ENCODE measurements at places on chromosomes 13 and 19.

- no peak for DNase-seq
Observed at GRCh38 chr13:91955546-91956355, 557.3 kb downstream of the GPC5 start.

GRCh38 chr13:105035092-105035491, 1500.4 kb downstream of the EFNB2 start:
- DNase-seq, result no peak

DNA sequence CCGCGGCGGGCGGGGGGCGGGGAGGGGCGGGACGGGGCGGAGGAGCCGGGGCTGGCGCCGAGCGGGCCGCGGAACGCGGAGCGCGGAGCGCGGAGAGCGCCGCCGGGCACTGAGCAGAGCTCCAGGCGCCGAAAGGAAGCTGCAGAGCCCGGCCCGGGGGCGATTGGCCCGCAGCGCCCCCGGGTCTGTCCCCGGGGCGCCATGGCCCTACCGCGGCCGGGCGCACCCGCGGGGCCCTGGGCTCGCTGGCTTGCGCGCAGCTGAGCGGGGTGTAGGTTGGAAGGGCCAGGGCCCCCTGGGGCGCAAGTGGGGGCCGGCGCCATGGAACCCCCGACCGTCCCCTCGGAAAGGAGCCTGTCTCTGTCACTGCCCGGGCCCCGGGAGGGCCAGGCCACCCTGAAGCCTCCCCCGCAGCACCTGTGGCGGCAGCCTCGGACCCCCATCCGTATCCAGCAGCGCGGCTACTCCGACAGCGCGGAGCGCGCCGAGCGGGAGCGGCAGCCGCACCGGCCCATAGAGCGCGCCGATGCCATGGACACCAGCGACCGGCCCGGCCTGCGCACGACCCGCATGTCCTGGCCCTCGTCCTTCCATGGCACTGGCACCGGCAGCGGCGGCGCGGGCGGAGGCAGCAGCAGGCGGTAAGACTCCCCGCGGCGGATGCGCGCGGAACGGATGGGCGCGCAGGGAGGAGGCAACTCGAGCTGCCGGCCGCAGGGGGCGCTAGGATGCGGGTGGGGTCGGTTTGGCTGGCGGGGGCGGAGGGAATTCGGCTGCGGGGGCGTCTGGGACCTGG, at the start of gene PDE4A:
Gene PDE4A, plus strand, starts transcription at position 95 of the 796 bp plus-strand sequence. Its CDS starts 227 bp downstream, at position 322.
- DNase-seq, result no peak

DNA sequence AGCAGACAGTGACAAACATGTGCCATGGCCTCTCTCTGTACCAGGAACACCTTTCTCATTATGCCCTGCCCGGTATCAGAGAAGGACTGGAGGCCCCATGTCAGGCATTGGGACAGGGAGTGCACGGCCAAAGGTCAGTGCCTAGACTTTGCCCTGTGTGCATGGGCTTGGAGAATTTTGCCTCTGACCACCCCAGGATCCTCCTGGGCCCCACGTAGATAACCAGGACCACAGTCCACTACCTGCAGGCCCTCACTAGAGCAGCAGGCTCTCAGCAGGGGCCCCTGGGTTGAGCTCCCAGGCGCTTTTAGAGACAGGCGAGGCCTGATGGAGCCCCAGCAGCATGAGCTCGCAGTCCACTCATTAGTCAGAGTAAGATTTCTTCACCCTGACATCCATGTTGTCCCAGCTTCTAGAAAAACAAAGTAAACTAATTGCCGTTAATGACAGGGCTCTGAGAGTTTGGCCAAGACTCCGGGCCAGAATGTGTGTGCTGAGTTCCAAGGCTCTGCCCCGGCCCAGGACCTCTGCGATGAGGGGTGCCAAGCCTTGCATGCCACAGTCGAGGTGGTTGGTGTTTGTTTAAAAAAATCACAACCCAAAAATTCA, 42.7 kb downstream of the CAPN12 start:
- no peak for DNase-seq

- peak; percentile 38 for DNase-seq
Observed at GRCh38 chr13:23321535-23322241, 111.8 kb downstream of the SACS start.

DNA sequence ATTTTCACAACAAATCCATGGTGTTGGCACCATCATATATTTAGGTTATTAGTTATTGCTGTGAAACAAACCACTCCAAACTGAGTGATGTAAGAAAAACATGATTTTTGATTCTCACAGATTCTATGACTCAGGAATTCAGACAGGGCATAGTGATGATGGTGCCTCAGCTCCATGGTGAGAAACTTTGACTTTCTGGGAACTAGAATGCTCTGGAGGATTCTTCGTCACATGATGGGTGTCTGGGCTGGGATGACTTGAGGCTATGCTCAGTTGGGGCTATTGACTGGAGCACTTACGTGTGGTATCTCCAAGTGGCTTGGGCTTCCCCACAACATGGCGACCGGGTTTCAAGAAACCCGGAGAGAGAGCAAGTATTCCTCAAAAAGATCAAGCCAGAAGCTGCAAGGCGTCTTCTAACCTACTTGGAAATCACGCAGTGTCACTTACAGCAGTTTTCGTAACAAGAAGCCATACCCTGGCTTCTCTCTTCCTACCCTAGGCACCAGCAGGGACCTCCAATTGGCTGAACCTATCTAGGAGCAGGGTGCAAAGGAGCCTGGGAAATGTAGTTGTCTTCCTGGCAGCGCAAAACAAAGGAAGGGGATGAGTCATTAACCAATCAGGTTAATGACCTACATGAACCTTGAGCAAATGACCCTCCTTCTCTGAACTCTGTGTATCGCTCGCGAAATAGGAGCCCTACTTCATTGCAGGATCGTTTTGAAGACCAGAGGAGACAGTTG, 22.4 kb downstream of the VAV1 start:
- DNase-seq, result no peak

DNA sequence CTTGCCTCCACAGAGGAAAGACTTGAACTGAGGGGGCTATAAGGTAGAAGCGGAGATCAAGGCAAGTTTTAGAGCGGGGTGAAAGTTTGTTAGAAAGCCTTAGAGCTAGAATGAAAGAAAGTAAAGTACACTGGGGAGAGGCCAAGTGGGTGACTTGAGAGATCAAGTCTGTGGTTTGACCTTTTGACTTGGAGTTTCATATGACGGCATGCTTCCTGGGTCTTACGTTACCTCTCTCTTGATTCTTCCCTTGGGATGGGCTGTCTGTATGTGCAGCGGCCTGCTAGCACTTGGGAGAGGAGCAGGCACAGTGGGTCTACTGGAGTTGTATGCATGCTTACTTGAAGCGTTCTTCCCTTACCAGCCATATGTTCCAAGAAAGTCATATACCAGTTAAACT, 1768.5 kb downstream of the PCDH9 start:
- DNase-seq, result no peak

- no peak for DNase-seq
Observed at GRCh38 chr13:31968473-31968872, 63.1 kb upstream of the FRY start.

GRCh38 chr13:33229446-33230177, 55.9 kb downstream of the STARD13 start:
- DNase-seq, result no peak

- DNase-seq, result no peak
Observed at GRCh38 chr13:71860547-71861138, 6.4 kb downstream of the DACH1 start.

DNA sequence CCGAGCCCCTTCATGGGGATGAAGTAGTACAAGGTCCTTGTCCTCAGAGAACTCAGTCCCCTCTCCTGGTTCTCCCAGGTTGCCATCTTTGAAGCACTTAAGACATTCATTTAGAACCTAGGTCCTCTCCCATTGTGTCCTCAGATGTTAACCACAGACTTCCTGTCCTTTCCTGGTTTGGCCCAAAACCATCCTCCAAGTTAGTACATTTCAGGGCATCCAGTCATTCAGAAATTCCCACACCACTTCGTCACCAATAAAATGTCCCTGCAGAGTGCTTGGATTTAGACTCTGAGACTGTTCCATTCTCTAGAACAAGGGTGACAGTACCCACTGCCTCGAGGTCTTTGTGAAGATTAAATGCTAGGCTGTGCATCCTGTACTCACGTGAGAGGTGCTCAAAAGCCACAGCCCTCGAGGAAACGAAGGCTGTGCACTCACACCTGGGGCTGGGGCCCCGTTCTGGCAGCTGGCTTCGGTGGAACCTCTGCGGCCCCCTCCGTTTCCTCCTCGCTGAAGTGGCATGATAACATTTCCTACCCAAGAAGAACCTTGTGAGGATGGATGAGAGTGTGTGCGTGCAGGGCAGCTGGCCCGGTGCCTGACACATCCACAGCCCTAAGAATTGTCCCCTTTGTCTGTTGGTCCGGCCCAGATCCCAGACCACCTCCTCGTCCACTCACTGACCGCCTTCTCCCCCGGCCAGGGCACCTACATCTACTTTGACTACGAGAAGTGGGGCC, 4.7 kb downstream of the LENG1 start:
- no peak for DNase-seq

GRCh38 chr13:66534561-66534960, 695.6 kb downstream of the PCDH9 start:
- no peak for DNase-seq

- DNase-seq, result peak; percentile 60
Observed at GRCh38 chr19:50817941-50818858, 5.4 kb downstream of the KLK1 start.

DNA sequence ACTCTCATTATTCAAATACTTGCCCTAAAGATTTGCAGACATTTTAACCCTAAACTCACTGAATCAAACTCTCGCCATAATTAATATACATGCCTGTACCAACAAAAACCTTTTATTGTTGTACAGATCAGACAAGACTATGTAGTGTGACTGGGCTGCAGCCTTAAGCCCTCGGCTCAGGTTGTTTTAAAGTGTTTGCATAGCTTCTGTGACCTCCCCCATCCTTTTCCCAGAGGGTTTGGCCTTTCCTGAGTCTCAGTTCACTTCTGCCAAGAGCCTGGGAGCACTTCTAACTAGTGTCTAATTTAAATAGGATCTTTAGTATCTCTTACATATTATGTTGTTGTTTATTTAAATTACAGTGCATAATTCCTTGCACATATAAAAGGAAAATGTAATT, 158.2 kb downstream of the HS6ST3 start:
- no peak for DNase-seq

- no peak for DNase-seq
Observed at GRCh38 chr13:20363172-20363571, 131.1 kb upstream of the GJB6 start.

- no peak for DNase-seq
Observed at GRCh38 chr13:111165241-111166010, 50.3 kb downstream of the ARHGEF7 start.

GRCh38 chr13:88369866-88370265, 698.7 kb downstream of the SLITRK5 start:
- DNase-seq, result no peak

DNA sequence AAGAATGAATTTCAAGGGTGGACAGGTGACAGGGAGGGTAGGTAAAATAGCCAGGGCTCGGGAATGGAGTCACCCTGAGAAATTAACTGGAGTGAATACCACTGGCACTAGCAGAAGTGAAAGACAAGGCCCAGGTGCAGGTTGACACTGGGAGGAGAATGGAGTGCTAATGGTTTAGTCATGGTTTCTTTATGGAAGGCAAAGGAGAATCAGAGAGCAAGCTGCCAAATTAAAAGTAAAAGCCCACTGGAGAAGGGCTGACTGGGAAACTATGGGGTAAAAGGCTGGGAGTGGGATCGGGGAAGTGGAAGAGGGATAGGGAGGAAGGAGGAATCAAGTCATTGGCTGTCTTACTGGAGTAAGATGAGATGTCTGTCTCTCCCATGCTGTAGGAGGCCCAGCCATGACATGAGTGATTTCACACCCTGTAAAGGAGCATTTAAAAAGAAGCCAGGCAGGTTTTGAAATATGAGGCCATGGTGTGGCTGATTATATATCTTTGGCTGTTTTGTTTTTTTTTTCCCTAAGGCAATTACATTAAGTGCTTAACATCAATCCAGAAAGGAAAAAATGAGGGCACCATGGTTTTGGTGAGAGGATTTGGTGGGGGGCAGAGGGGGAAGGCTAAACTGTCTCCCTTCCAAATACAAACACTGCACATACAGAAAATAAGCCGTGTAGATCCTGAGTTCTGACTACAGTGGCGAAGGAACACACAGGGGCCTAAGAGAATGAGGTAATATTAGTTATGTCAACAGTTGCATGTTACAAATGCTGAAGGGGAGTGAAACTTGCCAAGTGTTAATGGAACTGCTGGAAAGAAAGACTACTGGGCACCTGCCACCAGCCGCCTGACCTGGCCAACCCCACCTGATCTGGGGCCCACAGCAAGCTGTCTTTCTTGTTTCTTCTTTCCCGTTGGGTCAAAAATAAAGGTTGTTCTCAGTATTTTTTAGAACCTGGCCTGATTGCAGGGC, 183.5 kb upstream of the TSC22D1 start:
- peak; percentile 58 for DNase-seq

GRCh38 chr13:58542530-58542929, 911.0 kb downstream of the PCDH17 start:
- no peak for DNase-seq

DNA sequence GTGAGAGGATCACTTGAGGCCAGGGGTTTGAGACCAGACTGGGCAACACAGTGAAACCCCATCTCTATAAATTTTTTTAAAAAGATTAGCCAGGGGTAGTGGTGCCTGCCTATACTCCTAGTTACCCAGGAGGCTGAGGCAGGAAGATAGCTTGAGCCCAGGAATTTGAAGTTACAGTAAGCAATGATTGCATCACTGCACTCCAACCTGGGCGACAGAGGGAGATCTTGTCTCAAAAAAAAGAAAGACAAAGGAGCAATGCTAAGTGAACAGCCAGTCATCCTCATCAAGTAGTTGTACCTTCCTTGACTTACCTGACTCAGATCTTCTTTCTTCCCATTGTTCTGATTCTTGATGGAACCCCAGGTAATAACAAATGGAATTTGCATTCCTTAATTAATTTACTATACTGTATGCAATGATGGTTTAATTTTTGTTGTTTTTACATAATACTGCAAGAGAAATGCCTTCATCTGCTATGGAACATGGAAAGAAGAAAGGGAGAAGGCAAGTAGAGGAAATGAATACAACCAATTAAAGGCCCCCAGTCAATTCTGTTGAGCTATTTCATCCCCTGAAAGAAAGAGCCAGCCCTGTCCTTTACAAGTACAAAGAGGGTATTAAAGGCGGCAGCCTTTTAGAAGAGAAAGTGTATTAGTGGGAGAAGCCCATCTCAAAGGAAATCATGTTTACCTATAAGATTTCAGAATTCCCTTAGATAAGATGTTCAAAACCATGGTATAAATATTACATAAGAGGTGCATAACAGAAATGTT, 316.7 kb downstream of the DIAPH3 start:
- no peak for DNase-seq

DNA sequence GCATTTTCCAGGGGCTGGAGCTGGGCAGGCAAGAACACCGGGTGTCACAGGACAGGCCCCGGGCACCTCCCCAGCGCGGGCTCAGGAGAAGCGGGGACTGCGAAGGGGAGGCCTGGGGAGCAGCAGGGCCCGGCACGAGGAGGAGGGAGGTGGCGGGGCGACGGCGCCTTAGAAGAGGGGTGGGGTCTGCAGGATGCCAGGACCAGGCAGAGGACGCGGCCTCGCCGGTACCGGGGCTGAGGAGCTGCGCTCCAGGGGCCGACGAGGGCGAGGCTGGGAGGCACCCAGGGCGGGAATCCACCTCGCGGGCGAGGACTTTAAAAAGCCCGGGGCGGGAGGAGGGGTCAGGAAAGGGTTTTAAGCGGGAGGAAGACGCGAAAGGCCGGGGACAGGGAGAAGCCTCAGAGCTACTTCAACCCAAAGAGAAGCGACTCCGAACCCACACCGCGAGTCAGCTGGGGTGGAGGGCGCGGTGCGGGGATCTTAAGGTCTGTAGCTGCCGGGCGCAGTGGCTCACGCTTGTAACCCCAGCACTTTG, 665 bp downstream of the ZNF347 start:
- no peak for DNase-seq
